ENCODE measurements at places on chromosomes 1 and 21. TPM values are rescaled to one million over a fixed set of nuclear protein-coding genes. Genes with fewer than 3 reads are reported as not detected.
A peak's percentile ranks its signal among the peaks of the same experiment; 100 is the strongest.

DNA sequence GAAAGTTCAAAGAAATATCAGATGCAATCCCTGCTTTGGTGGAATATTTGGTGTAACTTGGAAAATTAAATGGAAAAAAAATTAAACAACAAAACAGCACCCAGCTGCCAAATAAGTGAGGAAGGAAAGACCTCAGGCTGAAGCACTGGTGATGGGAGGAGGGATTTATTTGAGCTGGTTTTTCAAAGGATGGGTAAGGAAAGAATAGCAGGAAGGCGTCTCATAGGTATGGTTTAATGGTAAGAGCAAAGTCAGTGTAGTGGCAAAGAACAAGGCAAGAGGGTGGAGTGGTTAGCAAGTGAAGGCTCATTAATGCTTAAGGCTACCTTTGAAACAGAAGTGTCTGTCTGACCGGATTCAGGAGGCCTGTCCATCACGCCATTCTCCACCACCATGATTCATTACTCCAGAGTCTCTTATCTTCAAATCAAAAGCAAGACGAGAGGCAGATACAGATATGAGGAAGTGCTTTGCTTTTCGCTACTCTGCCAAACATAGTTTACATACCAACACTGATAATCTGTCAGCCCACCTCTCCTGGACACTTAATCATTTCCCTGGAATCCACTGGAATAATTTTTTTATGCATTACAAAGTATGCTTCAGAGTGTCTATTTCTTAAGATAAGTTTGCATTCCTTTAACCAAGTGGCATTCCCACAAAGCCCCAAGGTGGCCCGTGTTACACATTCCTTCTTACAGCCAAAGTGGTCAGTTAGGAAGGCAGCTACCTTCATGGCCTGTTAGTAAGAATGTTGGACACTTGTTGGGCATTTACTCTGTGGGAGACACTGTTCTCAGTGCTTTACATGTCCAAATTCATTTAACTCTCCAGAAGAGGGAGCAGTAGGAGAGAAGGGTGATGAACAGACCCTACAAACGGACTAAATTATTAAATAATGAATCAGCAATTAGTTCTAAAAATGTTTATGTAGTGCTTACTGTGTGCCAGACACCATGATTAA, 146.6 kb downstream of the ROR1 start:
- DNase-seq: peak; percentile 98

GRCh38 chr1:45394342-45394741, 54.1 kb upstream of the MUTYH start:
- no peak for DNase-seq

DNA sequence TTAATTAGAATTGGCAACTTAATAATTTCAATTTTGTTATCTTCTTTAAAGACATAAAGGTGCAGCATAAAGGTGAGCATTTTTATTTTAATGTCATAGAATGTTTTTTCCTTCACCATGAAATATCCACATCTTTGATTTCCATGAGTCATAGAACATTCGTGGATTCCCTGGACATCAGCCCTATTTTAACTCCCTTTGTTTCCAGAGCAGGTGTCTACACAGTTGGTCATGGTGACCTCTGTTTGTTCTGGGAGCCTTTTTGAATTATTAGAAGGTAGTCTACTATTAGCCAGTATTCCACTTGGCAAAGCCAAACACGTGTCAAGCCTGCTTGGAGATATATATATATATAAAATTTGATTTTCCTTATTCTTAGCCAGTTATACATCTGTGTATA, 572.9 kb downstream of the LTN1 start:
- DNase-seq: no peak

- peak; percentile 50 for DNase-seq
Measured at GRCh38 chr1:60908159-60908558, 174.2 kb upstream of the NFIA start.

DNA sequence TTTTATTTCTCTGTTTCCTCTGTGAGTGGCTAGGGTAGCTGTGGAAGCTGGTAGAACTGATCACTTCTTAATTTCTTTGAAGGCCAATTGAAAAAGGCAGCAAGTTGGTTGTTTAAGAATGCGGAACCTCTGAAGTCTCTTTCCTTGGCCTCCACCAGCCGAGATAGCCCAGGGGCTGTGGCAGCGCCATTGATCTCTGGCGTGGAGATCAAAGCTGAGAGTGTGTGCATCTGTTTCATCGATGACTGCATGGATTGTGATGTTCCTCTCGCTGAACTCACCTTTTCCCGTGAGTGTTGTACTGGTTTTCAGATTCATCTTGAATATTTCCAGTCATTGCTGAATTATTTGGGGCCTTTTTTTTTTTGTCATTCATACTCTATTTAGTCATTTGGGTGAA, 97.7 kb downstream of the VPS13D start:
- DNase-seq: no peak

DNA sequence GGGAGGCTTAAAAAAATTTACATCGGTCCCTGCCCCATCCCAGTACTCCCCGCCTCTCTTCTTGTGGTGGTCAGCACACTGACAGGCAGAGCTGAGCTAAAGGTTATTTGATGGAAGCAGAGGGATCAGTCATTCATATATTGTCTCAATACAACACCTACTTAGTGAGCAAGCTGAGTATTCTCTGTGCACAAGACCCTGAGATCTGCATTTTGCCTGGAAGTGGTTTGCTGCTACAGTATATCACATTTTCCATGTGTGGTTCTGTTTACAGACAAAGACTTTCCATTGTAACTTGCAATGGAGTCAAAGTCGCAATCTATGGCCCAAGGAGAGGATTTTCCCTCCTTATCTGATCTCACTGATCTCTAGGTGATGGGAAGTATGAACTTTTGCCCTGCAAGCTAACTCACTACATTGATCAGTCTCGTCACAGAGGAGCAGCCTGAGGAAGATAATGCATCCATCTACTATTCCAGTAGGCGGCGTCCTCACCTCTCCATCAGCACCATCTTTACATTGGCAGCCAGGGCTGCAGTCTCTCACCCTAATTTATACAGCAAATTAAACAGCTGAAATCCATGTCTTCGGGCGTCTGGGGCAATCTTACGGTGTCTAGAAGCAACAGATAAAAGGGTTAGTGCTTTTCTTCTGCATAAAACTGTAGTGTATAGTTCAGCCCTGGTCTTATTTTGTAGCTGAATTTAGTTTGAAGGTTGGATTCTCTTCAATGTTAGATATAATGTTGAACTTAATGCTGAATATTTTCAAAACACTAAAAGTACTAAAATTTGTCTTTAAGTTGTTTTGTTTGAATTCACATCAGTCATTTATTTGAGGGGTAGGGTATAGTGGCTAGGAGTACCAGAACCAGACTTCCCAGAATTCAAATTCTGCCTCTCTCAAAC, 3.2 kb upstream of the TRAF5 start:
- peak; percentile 63 for DNase-seq

DNA sequence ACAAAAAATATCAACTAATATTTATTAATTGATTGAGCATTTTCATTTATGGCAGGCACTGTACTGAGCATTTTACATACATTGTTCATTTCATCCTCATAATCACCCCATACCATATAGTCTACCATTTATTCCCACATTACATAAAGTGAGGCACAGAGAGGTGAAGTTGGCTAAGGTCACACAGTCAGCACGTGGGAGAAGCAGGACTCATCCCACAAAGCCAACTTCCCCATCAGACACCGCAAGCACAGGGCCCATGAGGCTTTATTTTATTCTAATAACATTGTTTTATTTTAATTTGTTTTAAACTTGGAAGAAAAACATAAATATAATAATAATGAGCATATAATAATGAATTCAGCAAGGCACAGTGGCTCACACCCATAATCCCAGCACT, 43.1 kb upstream of the CAPZB start:
- no peak for DNase-seq

- DNase-seq: no peak
Measured at GRCh38 chr1:235277709-235278108, 50.3 kb downstream of the ARID4B start.

DNA sequence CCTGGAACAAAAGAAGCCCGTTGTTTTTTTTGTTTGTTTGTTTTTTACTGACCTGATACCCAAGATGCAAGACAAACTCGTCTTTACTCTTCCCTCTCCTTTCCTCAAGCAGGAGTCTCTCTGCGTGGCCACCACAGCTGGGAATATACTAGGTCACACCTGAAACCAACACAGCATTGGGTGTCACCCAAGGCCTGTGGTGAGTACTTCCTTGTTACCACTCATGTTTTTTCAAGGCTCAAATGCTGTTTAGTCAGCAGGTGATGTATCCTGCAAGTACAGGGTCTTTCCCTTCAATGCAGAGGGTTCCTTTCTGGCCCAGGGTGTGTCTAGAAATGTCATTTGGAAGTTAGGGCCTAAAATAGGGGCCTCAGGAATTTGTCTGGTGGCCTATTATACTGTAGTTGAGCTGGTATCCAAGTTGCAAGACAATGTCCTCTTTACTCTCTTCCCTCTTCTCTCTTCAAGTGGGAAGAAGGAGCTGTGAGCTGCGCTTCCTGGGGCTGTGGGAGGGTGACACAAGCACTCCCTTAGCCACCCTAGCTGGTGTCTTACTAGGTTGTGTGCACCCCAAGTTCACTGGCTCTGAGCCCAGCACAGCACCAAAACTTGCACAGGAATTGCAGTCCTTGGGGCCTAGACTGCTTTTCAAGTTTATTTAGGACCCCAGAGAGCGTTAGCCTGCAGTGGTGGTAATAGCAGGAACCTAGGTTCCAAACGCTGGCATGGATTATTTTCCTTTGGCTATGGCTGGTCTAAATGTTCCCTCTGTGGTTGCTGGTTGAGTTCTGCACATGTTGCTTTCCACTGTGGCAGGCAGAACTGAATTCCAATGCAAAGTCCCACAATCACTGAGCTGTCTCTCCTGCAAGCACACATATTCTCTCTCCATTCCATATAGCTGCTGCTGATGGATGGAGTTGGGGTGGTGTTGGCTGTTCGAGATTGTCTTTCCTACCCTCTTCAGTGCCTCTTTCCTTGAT, 91.4 kb upstream of the LYPLAL1 start:
- DNase-seq: no peak

Gene IL19
- total RNA-seq: not detected

Gene FABP3
- total RNA-seq: 2.7 TPM
